M059J (cell line): ENCODE measurements at places on chromosomes 13 and 19. TPM values are rescaled to one million over a fixed set of nuclear protein-coding genes. Genes with fewer than 3 reads are reported as not detected.

Gene CYP2S1
- total RNA-seq = 5.6 and 7.3 TPM in 2 replicates

Gene ZNF99
- total RNA-seq = not detected in 2 replicates

GRCh38 chr13:90746230-90746629 is 601.3 kb upstream of the MIR17HG start:
- DNase-seq = no peak

DNA sequence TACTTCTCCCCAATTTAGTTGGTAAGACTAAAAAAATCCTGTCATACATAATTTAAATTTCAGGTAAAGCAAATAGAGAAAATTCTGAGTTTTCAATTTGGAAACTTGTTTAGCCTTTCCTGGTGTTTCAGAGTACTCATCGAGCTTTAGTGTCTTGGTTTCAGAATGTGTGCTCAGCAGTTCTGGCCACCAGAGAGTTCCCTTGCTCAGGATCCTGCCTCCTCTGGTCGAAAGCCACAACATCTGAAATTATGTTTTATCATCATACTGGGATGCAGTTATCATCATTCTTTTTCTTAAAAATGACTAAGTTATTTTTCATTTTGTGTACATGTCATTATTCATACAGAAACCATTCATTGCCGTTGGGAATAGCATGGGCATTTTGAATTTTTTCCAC is 263.2 kb upstream of the SPRY2 start:
- DNase-seq = no peak
